ENCODE measurements at places on chromosomes 2 and 18.

DNA sequence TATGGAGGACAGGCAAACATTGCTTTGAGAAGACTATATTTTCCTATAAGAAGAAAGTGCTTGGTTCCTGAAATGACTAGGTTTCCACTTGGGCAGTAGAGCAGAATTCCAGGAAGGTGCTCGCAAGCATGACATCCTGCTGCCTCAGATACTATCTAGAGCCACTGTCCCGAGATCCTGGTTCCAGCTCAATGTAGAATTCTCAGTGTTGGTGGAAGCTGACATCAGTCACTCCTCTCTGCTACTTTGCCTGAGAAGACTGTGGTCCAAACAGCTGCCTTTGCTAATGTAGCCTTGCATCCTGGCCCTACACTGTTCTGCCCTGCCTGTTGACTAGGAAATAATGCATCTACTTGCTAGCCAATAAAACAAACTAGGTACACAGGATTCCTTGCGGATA, 50.0 kb upstream of the ITGA6 start:
- DNase-seq = no peak

- DNase-seq = no peak
Measured at GRCh38 chr2:159179696-159180095, 106.8 kb downstream of the WDSUB1 start.

- no peak for DNase-seq
Measured at GRCh38 chr2:119421304-119421703, 10.3 kb upstream of the TMEM37 start.

DNA sequence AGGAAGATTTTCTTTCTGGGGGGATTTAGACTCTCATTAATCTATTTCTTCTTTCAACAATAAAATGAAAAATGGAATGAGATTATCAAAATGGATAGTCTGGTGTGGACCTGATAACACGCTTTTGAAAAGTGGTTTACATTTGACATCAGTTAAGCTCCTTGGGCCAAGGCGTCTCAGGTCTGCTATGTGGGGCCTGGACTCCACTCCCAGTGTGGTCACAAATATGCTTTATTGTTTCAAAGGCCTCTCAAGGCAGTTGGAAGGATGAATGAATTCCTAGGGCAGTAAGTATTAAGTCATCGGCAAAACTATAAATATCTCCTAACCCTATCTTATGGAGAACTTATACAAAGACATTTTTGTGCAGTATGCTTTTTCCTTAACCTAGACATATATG, 74.5 kb downstream of the ETAA1 start:
- no peak for DNase-seq

DNA sequence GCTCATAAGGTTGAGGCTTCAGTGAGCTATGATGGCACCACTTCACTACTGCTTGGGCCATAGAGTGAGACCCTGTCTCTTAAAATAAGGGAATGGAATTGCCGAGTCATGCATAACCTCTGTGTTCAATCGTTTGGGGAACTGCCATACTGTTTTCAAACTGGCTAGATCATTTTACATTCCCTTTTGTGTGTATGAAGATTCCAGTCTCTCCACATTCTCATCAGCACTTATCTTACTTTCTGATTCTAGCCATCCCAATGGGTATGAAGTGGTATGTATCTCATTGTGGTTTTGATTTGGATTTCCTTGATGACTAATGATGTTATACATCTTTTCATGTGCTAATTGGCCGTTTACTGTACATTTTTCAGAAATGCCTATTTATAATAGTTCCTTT, 23.7 kb downstream of the MARCHF7 start:
- DNase-seq = no peak

DNA sequence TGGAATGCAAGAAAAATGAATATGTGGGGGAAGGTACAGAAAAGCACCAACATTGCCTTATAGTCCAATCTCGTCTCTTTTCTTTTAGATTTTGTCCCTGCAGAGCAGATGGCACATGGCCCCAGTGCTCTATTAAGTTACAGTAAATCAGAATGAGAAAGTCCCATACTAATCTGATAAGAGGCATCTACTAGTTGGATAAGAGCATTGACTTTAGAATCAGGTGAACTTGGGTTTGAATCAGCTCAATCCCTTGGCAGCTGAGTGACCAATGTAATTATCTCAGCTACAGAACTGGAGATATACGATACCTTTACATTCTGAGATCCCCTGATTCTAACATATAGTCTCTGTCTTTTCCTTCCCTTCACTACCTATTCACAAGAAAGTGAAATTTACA, 54.8 kb upstream of the PDE1A start:
- no peak for DNase-seq

- no peak for DNase-seq
Measured at GRCh38 chr2:112095681-112096080, 40.6 kb downstream of the TMEM87B start.

DNA sequence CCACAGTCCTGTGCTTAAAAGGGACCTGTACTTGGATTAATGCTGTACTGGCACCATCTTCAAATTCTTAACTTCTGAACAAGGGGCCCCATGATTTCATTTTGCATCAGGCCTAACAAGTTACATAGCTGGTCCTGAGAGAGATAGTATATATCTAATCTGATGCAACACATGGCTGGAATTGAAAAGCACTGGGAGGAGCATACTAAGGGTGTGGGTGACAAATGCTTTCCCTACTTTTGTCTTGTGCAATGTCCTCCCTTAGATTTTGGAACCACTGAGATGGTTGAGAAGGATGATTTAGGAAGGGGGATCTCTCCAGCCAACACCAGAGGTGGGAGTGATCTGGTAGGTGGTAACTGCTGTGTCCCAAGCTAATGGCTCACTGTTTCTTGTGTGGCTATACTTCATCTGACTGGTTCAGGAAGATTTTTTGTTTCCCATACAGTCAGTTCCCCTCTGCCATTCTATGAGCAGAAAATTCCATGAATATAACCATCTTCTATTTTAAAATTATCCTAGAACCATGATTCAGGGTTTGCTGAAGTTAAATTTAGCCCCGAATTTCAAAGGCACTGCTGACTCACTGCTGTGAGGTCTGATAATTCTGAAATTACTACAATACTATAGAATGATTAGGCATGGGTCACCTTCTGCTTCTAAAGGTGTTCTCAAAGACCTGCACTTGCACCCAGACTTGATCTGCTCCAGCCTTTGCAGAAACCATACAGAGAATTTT, 108.3 kb upstream of the NCKAP5 start:
- no peak for DNase-seq

Data from CD4-positive, alpha-beta T cell (primary cell).